ENCODE measurements at places on chromosomes 1 and 21.

DNA sequence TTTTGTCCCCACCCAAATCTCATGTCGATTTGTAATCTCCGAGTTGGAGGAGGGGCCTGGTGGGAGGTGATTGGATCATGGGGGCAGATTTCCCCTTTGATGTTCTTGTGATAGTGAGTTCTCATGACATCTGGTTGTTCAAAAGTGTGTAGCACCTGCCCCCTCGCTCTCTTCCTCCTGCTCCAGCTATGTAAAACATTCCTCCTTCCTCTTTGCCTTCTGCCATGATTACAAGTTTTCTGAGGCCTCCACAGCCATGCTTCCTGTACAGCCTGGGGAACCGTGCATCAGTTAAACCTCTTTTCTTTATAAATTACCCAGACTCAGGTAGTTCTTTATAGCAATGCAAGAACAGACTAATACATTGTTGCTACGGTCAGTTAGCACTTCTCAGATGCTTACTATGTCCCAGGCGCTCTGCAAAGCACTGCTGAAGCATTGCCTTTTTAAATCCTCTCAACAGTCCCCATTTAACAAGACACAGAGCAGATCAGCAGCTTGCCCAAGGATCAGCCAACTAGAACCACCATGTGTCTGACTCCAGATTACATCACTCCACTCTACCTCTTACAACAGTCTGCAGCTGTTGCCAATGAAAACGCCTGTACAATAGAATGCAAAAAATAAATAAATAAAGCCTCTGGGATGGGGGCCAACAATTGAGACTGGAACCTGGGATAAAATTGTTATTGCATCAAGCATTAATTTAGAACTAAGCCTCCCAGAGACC, 52.4 kb upstream of the USP1 start:
- no peak for DNase-seq

GRCh38 chr1:158371188-158371953, 17.7 kb downstream of the CD1E start:
- DNase-seq: peak; percentile 68

DNA sequence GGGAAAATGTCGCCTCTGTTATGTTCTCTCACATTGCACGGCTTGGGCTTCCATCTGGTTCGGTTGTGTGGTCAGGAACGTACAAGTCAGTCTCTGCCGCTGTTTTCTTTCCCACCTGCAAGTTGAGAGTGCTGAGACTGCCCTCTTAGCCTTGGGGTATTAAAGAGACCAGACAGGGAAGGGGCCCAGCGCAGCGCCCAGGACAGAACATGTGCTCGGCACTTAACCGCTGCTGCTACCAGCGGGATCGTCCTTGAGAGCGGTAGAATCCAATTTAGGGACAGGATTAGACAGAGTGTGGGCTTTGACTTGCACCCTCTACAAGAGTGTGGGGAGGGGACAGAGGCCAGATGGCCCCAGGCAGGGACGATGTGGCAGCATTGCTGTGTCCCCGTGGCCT, 17.7 kb upstream of the AGPAT3 start:
- no peak for DNase-seq

DNA sequence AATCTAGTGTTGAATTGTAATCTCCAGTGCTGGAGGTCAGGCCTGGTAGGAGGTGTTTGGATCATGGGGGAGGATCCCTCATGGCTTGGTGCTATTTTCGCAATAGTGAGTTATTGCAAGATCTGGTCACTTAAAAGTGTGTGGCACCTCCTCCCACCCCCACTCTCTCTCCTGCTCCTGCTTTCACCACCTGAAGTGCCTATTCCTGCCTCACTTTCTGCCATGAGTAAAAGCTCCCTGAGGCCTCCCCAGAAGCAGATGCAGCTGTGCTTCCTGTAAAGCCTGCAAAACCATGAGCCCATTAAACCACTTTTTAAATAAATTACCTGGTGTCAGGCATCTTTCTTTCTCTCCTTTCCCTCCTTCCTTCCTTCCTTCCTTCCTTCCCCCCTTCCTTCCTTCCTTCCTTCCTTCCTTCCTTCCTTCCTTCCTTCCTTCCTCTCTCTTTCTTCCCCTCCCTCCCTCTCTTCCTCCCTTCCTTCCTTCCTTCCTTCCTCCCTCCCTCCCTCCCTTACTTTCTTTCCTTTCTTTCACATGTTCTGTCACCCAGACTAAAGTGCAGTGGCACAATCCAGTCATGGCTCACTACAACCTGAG, 172.4 kb downstream of the C1orf21 start:
- no peak for DNase-seq

DNA sequence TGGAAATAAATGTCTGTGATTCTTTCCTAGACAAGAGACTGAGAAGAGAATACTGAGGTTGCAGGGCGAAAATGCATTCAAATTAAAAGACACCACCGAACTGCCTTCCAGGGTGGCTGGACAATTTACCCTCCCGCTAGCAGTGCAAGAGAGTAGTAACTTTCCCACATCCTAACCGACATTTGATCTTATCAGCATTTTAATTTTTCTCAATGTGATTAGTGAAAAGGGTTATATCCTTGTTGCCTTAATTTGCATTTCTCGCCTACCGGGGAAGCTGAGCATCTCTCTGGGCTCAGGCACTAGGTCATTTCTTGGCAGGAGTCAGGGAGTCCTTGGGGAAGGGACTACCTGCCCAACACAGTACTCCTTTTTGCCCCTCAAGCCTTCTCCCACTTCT, 2.8 kb downstream of the TNFRSF8 start:
- DNase-seq: no peak

- DNase-seq: no peak
These were observed 445.3 kb downstream of the ADGRL2 start for GRCh38 chr1:82246050-82246449.

DNA sequence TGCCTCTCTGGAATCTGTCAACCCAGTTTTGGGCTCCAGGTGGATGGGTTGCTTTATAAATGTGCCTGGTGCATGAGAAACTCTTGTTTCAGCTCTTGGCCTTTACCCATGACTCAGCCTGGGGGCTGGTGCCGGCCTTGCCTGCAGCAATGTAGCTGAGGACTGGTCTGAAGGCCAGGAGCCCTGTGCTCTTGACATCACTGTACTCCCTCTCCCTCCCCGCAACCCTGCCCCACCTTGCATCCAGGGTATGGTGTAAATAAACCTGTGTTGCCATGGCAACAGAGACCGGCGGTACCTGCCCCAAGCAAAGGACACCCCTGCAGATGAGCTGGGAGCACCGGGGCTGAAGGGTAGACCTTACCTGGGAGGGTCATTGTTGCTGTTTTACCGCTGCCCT, 13.3 kb downstream of the FAM151A start:
- no peak for DNase-seq

- no peak for DNase-seq
These were observed 178.6 kb downstream of the RRAGC start for GRCh38 chr1:38680801-38681510.

- peak; percentile 43 for DNase-seq
These were observed 483 bp downstream of the CHML start for GRCh38 chr1:241639623-241640148.

Measured in activated naive CD8-positive, alpha-beta T cell treated with anti-CD3 and anti-CD28 coated beads for 36 hours (primary cell).